ENCODE measurements at places on chromosomes 3 and 15.

DNA sequence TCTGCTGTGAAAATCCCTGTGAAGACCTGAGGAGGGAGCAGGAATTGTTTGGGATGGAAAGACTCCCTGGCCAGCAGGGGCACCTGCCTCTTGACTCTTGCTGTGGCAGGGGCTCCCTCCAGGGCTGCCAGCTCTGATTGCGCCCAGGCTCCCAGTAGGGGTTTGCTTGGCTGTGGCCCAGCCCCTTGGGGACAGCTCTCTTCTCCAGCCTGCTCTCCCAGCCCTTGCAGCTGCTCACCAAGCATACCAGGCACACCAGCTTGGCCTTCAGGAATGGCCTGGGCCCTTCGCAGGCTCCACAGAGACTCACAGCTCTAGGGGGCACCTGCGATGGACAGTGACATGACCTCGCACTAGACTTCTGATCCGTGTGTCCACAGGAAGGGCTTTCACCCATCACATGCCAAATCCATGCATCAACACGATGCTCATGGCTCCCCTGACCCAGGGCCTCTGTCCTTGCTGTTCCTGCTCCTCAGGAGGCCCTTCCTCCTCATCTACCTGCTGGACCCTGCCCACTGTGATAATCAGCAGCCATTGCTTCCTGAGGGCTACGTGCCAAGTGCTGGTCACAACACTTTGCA lies 61.8 kb downstream of the SCN5A start:
- no peak for DNase-seq

DNA sequence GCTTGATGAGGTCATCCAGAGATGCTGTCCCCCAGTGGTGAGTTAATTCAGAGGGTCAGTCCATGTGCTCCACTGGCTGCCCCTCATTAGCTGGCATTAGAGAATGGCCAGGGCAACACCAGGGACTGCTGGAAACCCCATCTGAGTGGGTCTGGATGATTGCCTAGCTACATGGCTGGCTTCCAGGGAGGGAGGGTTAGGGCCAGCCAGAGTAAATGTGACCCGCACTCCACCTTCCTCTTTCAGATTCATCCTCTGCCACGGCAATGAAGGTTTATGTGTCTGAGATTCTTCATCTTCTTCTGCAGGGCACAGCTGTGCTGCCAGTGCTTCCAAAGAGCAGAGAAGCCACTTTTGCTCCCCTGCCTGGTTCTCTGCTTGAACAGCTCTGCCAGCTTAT lies 391.9 kb downstream of the OCA2 start:
- peak; percentile 45 for DNase-seq

DNA sequence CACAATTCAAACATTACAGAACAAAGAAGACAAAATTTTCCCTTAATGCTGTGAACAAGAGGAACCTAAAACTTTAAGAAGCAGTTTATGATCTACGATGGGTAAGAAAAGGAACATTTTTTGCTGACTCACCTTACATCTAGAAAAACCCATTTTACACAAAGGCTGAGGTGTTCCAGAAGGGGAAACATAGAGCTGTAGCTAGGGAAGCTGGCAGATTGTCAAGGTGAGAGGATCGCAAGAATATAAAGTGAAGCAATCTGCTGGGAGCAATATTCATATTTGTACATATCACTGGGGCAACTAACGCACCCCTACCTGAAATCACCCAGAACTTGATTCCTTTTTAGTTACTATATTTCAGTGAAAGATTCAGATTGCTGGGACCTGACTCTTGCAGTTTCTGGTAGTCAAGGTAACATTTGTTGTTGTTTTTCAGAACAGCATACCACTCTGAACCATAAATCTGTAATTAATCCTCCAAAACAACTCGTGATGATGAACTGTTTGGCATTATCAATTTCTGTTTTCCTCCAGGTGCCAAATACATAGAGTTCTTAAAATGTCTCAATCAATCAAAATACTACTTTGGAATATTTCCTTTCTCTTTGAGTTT lies 184.1 kb upstream of the LRRC3B start:
- peak; percentile 8 for DNase-seq

DNA sequence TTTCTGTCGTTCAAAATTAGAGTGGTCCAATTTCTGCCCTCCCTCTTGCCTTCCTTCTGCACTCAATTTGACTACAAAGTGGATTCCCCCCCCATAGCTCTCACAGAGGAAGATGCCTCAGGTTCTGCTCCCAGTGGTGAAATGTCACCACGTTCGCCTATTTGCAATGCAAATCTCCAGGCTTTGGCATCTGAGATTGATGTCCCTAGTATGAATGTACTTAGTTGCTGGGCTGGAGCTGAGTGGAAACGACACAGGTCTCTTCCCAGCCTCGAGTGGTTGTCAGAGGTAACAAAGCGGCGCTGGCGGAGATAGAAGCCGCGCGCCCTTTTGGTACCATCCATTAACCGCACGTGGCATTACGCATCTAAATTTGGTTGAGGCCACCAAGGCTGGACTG lies 860.1 kb downstream of the MCTP2 start:
- DNase-seq = no peak

GRCh38 chr15:40554161-40554525 lies 10.7 kb downstream of the CCDC32 start:
- no peak for DNase-seq

GRCh38 chr3:63949005-63949404 lies 36.8 kb upstream of the SCAANT1 start:
- DNase-seq = peak; percentile 61

- no peak for DNase-seq
Measured at GRCh38 chr3:55297706-55298105, 189.4 kb downstream of the WNT5A start.

- peak; percentile 94 for DNase-seq
Measured at GRCh38 chr3:124887177-124887931, at the start of gene ITGB5. ITGB5 (minus strand) TSS chr3:124887365; CDS start chr3:124887000, 365 bp downstream.

- DNase-seq = no peak
Measured at GRCh38 chr3:119762876-119763275, 19.0 kb upstream of the NR1I2 start.

DNA sequence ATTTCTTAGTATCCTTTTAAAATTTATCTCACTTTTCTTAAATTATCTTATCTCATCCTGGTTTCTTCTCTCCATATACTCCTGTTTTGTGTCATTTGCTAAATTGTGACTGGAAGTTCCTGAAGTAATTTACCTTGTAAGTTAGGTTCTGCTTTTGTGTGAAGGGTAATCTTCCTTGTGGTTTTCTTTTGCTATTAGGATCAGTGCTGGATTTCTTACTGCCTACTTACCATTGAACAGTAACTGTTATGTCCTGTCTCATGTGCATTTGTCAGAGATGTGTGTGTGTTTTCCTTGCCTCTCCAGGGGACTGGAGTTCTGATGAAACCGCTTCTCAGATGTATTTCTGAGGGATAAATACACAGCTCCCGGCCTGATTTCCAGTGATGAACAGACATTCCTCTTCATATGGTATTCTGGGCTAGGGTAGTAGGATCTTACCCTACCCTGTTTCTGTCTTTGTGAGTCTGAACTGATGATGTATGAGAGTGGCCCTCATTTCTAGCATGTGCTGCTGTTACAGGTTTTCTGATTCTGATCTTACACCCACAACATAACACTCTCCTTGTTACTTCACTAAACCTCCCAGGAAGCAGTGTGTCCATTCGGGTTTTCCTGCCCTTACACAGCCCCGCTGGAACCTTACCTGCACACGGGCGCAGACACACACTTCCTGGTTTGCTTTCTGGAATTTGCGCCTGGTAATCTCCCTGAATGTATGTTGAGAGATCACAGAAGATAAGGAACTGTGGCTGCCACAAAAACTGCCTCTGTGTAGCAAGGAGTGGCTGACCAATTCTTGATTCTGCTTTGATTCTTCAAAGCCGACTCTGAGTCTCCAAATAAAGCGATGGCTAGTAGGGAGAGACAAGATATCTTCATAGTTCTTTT lies 14.7 kb downstream of the PAK2 start:
- DNase-seq = no peak

DNA sequence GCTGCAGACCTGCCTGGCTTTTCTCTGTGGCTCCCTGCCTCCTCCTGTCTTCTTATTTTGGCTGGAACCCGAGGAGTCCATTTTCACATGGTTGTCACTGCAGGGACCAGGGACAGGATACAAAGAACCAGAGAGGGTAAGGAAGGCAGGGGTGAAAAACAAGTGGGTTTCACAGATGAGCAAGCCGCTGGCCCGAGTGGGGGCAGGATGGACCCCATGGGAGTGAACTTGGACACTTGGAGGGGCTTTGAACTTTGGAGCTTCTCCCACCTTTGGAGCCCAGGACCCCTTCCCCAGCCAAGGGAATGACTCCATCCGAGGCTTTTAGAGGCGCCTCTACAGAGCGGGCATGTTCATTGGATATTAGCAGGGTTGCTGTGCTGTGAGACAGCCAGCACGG lies 26.9 kb upstream of the ADCY5 start:
- DNase-seq = no peak

- no peak for DNase-seq
Measured at GRCh38 chr15:67062369-67062985, 2.9 kb upstream of the SMAD3 start.

DNA sequence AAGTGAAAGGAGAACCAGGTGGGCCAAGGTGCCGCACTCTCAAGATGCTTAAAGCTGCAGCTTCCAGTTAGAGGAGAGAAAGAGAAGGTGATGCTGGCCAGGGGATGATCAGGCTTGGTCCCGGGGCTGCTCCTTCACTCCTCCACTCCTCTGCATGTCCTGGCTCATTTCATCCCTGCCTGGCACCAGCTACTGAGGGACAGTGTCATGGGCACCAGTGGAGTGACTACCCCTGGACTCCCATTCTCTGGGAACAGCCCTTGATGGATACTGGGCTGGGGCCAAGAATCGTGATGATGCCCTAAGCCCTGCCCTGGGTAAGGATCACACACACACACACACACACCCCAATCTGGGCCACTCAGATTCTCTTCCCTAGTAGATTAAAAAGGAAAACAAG lies 243.7 kb downstream of the UACA start:
- DNase-seq = no peak

DNA sequence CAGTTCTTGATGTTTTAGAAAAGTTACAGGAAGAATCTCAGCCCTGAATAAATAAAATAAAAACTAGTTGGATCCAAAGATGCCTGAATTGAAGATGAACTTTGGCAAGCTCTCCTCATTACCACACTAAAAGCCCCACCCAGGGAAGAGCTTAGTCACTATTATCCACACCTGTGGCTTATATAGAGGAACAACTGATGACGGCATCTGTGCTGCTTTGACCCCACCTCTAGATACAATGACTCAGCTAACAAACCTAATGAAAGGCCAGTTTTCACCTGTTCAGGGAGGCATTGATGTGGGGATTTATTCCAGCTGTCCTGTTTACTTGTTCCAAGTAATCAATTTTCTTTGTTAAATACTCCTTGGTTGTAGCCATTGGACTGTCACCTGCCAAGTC lies 604.7 kb upstream of the EPHA6 start:
- DNase-seq = no peak

DNA sequence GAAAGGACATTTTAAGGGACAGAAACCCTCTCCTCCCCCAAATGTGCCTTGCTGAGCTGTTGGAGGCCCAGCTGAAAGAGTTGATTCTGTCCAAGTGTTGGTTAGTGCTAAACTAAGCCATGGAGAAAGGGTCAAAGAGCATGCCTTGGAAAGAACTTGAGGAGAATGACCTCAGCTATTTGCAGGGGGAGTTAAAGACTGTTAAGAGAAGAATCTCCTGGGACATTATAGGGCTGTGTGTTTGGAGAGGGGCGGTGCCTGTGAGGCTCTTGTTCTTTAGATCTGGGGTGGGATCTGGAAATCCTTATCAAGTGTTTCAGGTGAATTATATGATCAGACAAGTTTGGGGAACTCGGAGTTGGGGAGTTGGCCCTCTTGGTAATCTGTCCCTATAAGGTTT lies 13.0 kb downstream of the FNDC3B start:
- DNase-seq = no peak
